Frontal cortex (tissue), 4 donors: ENCODE measurements at places on chromosomes 1 and 21.

DNA sequence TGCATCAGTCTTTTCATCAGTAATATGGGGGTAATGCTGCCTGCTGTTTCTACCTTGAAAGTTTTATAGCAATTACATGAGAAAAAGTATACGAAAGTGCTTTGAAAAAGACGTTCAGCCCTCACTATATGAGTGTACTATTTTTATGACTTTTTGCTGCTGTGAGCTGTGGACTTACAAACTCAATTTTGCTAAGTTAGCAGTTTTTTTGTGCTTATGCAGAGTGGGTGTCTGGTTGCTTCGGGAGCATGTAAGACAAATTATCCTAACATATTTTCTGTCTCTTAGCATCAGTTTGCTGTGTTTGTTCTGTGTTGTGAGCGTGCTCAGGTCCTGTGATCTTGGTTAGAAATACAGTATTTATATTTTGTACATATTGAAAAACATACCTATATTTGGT lies 109.7 kb downstream of the CACNA1E start:
- no peak for DNase-seq

DNA sequence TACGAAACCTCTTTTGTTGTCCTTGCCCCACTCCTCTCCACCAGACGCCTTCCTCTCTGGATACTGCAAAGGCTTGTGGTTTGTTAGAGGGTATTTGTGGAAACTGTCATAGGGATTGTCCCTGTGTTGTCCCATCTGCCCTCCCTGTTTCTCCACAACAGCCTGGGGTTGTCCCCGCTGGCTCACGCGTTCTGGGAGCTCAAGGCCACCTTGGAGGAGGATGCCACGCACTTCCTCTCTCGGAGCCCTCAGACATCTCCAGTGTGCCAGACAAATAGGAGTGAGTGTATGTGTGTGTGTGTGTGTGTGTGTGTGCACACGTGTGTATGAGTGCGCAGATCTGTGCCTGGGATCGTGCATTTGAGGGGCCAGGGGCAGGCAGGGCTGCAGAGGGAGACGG lies 37.6 kb upstream of the IL19 start:
- no peak for DNase-seq

DNA sequence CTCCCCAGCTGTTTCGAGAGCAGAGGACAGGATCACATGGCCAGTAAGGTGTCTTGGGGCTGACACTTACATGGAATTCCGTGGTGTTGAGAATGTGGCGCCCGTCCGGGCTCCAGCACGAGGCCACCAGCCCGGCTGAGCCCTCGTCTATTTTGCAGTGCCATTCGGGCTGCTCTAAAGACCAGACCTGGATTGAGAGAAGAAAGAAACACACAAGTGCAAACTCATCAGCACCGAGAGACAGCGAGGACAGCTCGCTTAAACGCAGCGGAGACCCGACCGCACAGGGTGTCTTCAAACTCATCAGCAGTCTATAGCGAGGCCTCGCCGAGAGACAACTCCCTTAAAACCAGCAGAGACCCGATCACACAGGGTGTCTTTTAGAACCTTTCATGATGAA lies 3.3 kb downstream of the WRAP73 start:
- DNase-seq = no peak

DNA sequence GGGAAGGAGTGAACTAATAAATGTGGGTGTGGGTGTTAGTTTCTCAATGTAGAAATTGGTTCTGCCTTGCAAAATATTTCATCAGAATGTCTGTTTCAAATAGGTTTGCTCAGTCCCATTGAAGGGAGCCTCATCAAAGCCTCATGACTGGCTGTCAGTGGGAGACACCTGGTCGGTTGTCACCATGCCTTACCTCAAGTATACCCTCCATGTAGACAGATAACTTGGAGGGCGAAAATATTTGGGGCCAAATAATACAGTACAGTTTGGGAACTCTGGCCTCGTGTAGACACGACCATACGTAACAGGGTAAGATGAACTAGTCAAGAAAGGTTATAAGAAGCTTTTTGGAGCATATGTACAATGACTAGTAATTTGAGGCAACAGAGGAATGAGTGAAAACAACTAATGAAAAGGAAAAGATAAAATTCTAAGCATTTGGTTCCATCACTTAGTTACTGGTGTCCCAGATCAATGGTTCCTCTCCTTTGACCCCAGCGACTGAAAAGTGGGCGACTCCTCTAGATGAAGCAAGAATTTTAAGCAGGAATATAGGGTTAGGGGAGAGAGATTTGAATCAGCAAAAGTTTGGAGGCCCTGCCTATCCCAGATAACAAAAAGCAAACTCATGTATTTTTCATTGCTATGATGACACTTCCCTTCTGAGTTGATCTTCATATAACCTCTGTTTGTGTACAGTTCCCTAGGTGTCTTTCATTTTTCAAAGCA lies 163.9 kb downstream of the LRRC40 start:
- no peak for DNase-seq

- no peak for DNase-seq
Measured at GRCh38 chr1:53016705-53017104, 45.3 kb upstream of the PODN start.

GRCh38 chr1:101282314-101283038 lies 45.7 kb downstream of the S1PR1 start:
- DNase-seq = no peak

- no peak for DNase-seq
Measured at GRCh38 chr1:162690672-162691434, 58.6 kb downstream of the DDR2 start.

DNA sequence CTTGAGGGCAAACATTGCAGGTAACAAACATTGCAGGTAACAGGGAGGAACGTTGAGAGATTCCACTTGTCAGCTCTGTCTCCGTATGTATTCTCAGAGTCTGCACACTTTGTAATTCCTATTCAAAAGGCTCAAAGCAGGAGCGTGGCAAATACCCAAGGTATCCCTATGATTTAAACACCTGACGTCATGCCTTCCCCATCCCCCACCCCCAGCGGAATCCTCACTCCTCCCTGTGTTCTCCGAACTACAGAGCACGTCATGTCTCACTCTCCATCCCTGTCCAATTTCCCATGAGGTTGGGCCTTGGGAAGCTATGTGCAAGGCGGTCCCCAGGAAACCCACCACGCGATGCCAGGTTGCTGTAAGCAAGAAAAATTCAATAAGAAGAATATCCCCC lies 2.8 kb upstream of the LRRC38 start:
- no peak for DNase-seq
